Hindlimb muscle (tissue), 1 donor: ENCODE measurements at places on chromosomes 4 and X. TPM values are rescaled to one million over a fixed set of nuclear protein-coding genes. Genes with fewer than 3 reads are reported as not detected.

The MAGEE2 gene
- polyA plus RNA-seq = 0.35 TPM

The SLC38A5 gene
- 6.7 TPM for polyA plus RNA-seq

The BEX1 gene
- 0.34 TPM for polyA plus RNA-seq

The SPACA5 gene
- polyA plus RNA-seq = not detected

The FGD1 gene
- 17.2 TPM for polyA plus RNA-seq

The CYTL1 gene
- polyA plus RNA-seq = 5.6 TPM

The TRPC5OS gene
- 0.21 TPM for polyA plus RNA-seq

The EREG gene
- 0.10 TPM for polyA plus RNA-seq

The MMRN1 gene
- 2.2 TPM for polyA plus RNA-seq

DNA sequence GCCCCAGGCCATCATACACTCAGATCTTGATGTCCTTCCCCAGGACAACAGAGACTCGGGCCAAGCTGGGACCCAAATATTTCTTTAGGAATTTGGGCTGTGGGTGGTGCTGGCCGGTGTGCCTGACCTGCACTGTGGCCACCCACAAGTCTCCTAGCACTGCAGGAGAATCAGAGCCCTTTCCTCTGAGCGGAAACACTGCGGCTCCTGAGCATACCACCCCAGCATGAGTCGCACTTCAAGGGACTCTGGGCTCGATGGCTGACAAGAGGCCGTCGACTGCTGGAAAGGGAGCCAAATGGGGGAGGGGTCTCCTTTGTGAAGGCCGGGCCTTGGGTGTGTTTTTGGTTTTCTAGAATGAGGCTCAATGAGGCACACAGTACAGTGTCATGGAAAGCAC lies 13.0 kb upstream of the IRAK1 start:
- no peak for DNase-seq

- no peak for DNase-seq
Observed at GRCh38 chrX:118182025-118182424, 65.4 kb upstream of the KLHL13 start.

DNA sequence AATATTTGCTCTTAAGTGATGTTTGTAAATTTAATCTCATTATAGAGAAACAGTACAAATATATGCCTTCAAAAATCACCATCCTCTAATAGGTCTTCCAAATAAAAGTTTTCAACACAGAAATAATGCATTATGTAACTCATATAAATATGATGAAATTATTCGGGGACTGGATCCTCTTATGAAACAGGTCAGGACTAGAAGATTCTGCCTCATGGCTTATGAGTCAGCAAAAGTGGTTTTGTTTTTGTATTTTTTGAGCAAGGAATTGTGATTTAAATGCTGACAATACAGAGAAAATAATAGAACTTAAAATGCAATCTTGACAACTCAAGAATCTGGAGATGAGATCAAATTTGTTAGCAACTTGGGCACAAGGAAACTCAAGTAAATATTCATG lies 179.7 kb upstream of the NDP start:
- DNase-seq = no peak

DNA sequence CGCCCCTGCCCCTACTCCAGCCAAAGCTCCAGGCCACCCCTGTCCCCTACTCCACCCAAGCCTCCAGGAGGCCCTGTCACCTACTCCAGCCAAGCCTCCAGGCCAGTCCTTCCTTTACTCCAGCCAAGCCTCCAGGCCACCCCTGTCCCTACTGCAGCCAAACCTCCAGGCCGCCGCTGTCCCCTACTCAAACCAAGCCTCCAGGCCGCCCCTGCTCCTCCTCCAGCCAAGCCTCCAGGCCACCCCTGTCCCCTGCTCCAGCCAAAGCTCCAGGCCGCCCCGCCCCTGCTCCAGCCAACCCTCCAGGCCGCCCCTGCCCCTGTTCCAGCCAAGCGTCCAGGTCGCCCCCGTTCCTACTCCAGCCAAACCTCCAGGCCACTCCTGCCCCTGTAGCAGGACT lies 5.1 kb upstream of the ASMT start:
- no peak for DNase-seq

GRCh38 chrX:45322820-45323219 lies 122.1 kb upstream of the DIPK2B start:
- DNase-seq = no peak

- no peak for DNase-seq
Observed at GRCh38 chrX:15146515-15146914, 123.4 kb downstream of the ASB9 start.

- DNase-seq = peak; percentile 24
Observed at GRCh38 chrX:35829501-35829900, 31.4 kb downstream of the MAGEB16 start.

- DNase-seq = peak; percentile 11
Observed at GRCh38 chrX:149007423-149007822, 497.7 kb downstream of the IDS start.

- no peak for DNase-seq
Observed at GRCh38 chrX:38847206-38847902, 46.1 kb downstream of the MID1IP1 start.
